ENCODE measurements at places on chromosomes 13 and 19. TPM values are rescaled to one million over a fixed set of nuclear protein-coding genes. Genes with fewer than 3 reads are reported as not detected.
A peak's percentile ranks its signal among the peaks of the same experiment; 100 is the strongest.

DNA sequence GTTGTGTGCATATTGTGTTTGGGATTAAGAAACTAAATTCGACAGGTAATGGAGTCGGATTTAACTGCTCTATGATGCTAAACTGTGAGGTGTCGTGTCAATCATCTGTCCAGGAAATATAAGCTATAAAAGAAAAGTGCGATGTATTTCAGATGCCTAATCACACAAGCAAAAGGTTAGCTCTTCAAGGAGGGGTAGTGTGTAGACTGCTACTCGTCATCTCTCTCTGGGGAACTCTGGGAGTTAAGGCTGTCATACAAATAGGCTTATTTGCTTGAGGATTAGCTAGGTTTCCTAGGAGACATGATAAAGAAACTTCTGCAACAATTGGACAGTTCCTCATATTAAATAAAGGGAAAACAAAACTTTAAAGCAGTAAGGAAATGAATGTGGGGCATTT lies 462.1 kb downstream of the OLFM4 start:
- DNase-seq: no peak

The CPB2 gene
- polyA plus RNA-seq: 0.17 TPM

DNA sequence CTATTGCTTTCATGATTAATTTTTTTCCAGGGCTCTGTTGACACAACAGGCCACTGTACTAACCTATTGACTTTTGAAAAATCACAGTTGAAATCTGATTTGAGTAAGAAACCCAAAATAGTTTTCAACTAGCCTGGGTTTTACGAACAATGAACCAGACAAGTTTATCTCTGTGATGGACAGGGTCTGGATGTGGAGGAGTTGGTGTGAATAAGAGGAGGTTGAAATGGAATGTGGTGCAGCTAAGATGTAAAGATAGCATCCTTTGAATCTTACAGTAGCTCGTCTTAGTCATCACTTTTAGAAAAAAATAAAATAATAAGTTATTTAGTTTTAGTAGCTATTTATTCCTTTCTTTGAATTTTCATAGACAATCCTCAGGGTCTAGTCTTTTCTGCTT lies 8.3 kb upstream of the OXGR1 start:
- no peak for DNase-seq

DNA sequence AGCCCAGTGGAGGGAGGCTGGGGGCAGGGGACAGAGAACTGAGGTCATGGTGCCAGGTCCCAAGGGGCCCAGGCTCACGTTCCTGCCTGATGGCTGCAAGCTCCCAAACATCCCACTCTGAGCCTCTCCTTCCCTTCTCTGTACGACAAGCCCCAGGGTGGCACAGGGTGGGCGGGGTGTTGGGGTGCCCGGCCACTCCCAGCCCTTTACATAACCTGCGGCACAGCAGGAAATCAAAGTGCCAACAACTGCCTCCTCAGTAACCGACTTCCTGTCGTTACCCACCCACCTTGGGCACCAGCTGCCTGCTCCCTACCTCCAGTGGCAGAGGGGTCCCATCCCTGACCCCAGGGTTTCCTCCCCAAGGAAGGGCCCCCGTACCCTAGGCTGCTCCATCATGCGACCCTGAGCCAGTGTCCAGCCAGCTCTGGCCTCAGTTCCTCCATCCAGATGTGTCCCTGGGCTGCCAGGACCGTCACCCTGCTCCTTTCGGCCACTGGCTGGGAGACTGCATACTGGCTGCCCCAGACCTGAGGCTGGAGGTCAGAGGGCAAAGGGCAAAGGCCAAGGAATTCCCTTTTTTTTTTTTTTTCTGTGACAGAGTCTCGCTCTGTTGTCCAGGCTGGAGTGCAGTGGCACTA lies 27.7 kb upstream of the NFIC start:
- peak; percentile 87 for DNase-seq

DNA sequence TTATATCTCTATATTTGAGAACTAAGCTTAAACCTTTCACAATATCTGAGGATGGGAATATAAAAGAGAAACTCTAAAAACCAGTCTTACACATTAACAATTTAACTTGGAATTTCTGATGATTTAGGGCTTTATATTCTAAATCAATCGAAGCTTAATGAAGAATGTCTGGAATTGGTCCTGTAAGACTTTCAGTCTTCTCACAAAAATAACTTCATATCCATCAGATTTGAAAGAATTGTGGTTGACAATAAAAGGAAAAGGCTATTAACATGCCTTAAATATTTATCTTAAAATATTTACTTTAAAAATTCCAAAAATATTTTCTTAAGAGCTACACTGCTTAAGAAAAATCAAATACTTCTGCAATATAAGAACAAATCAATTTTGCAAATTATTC lies 27.3 kb downstream of the MYCBP2 start:
- DNase-seq: no peak

The KLHL1 gene
- 0.06 TPM for polyA plus RNA-seq

- no peak for DNase-seq
These were observed 26.7 kb downstream of the LATS2 start for GRCh38 chr13:21034603-21035191.

The IZUMO1 gene
- 1.1 TPM for polyA plus RNA-seq

DNA sequence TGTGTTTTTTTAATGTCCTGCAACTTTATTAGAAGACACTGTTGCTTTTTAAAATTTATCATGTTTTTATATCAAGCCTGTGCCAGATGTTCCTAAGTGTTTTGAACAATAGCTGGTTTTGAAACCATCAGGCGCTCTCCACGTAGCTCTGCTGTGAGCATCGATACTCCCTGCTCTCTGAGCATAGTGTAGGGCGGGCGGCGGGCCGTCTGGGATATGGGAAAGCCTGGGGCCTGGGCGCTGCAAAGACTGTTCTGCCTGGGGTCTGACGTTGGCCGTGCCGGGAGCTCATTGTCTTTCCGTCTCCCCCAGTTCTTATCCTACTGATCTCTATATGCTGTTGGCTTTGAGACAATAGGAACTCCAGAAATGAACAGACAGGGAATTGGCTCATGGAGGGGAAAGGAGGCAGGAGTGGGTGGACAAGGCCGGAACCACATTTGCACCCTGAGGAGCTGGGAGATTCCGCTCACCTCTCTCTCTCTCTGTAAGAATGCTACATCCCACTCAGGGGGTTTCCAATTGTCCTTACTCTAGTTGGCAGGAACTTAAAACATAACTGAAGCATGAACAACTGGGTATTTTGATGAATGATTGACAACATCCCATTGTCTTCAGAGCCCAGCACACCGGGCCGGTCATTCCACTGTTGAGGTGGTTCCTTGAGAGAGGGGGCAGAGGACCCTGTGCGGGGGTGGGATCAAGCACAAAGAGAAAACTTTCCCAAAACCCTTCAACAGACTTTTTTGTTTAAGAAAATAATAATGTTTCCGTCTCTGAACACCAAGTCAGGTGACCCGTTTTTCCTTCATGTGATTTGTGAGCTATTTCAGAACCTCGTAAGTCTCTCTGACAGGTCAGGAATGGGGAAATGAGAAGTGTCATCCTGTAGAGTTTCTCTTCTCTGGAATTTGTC lies 64.7 kb downstream of the COL4A2 start:
- no peak for DNase-seq
